Astrocyte of the spinal cord (primary cell): ENCODE measurements at places on chromosomes 4 and X.
A peak's percentile ranks its signal among the peaks of the same experiment; 100 is the strongest.

DNA sequence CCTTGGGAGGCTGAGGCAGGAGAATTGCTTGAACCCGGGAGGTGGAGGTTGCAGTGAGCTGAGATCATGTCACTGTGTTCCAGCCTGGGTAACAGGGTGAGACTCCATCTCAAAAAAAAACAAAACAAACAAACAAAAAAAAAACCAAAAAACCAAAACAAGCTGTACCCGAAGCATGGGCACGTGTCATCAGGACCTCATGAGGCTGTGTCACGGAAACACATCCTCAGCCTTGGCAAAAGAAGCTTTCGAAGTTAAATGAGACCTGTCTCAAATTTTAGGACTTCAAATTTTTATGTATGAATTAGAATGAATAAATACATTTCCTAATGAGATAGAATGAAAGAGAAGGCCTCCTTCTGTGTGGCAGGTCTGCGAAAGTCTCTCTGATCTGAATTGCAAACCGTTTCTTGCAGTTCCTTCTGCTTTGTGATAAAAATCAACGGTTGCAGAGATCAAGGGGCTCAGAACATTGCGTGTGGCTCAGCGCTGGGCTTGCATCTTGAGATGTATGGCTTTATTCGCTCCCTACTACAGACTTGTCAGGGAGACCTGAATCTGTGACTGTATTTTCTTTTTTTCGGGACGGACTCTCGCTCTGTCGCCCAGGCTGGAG, 19.5 kb upstream of the CRLF2 start:
- no peak for DNase-seq

GRCh38 chr4:74315376-74315775, 7.1 kb downstream of the EPGN start:
- DNase-seq = no peak

- DNase-seq = peak; percentile 68
These were observed 116.1 kb downstream of the PCDH7 start for GRCh38 chr4:30836231-30836630.

DNA sequence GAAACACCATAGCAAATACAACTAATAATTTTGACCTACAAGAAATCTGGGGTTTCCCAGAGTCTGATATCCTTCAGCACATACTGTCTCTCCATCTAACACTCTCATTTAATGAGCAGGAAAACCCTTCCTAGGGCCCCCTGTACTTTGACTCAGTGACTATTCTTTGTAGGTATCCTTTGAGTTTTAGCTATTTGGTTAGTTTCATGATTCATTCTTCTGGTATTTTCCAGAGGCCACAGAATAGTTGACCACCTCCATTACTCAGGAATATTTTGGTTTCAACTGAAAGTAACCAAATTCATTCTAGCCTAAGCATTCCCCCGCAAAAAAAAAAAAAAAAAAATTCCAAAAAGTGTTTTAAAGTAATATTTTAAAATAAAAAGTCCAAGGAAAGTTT, 140.0 kb downstream of the IDS start:
- DNase-seq = peak; percentile 73

DNA sequence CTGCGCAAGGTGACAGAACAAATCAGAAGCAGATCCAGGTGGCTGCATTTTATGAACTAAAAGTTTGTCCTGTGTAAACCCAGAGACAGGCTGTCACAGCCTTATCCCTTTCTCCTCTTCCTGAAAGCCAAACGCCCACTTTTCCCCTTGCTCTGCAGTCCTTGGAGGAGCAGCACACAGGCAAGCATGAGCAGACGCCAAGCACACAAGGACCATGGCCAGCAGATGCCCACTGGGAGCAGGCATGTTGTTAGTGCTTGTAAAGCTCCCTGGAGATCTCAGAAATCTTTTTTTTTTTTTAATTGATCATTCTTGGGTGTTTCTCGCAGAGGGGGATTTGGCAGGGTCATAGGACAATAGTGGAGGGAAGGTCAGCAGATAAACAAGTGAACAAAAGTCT, 11.5 kb upstream of the HOPX start:
- DNase-seq = no peak

DNA sequence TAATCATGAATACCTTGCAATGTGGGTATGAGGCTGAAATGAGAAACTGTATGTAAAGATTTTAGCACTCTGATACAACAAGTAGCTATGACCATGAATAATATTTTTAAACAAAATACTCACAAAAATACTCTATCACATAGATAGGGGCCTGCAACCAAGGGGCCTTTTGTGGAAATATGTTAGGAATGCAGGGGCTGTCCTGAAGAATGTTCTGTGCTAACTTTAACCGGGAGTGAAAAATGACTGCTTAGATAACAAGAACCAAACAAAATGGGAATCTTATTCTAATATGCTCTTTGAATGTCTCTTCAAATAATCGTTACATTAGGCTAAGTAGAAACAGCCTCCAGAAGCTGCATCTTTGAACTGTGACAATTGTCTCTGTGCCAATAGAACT, 37.9 kb upstream of the GYPA start:
- DNase-seq = no peak

DNA sequence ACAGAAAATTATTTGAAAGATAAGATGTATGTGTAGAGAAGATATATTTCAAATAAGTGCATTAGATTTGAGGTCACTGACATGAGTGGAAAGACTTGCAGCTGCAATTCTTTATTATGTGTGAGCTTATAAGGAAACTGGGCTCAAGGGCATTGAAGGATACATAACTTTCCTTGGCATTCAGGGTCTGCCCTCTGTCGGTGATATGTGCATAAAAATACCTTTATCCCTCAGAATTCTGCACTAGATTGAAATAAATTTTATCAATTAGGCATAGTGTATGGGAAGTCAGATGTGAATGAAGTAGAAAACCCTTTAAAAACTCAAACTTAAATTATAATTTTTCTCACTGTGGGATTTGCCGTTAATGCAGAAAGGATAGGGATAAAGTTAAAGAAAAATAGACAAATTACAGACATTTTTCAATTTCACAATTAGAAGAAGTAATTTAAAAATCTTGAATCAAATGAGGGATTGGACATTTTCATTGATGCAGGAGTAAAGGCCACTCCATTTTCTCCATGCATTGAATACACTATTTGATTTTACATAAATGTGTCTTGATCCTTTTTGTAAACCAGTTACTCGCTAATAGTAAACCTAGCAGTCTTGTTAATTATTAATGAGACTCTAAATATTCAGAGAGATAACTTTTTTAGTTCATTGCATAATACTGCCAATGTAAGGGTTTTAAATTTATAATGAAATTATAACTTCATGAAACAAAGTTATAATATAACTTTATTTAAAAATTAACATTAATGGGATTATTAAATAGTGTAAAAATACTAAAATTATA, 21.0 kb upstream of the ETNPPL start:
- DNase-seq = no peak

- no peak for DNase-seq
These were observed 173.8 kb downstream of the NSUN7 start for GRCh38 chr4:40923316-40924095.

- no peak for DNase-seq
These were observed 321.6 kb downstream of the ARHGAP10 start for GRCh38 chr4:148053298-148054003.

DNA sequence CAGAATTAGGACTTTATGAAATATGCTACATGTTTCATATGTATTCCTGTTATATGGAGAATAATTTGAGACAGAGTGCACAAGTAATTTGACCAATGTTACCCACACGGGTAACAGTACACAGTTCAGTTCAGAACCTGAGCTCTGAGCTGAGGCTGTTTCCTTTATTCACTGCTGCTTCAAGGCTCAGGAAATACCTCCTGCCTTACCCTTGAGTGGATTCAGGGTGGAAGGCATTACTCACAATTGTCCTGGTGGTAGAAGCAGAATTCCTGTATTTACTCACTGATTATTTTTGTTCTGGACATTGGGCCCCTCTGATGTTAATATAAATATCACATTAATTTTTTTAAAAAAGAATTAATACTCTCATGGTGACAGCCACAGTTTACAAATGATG, 73.5 kb upstream of the CAMK2D start:
- peak; percentile 68 for DNase-seq

DNA sequence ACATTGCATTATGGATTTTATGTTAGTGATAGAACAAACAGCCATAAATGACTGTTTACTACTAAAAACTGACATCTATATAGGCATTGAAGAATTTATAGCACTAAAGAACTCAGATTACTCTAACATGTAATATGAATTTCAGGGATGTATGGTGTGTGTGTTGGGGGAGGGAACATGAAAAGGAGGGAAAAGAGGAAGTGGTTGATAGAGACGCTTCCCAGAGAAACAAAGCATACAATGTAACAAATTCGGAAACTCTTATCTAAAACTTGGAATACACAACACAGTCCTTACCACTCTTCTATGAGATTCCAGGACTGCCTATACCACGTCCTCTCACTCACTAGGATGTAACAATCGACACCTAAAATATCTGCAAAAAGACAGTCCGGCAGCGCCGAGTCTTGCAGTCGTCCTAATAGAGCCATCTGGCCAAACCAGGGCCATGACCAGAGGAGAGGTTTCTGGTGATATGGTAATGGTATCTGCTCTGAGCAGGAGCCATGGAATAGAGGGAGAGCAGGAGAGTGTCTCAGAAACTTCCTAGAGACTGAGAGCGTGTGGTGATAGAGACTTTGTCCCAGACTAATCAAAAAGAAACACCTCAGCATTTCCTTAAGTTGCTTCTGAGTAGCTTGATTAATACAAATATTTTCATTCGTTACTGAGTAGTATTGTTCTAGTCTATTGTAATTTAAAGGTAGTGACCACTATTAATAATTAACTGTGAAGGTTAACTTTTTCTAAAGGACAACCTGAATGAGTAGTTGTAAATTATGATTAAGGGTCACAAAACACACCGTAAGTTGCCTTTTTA, 251.9 kb upstream of the ETNPPL start:
- DNase-seq = no peak

DNA sequence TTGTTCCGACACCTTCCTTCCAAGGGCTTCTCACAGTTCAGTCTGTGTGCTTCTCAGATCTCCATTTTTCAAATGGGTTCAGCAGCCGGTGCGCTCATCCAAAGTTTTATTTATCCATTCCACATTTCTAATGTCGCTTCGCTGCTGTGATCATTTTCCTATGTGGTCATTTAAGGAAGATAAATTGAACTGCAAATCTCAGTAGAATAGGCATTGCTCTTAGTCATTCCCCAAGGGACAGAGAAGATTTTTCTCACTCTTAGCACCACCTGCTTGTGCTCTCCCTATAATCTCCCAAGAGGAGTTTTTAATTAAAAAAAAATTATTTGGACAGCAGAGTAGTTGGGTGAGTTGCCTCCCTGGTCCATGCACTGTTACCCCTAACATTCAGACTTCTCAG, 278.9 kb upstream of the GATB start:
- DNase-seq = no peak

GRCh38 chrX:49001521-49002090, 458 bp downstream of the GRIPAP1 start:
- peak; percentile 27 for DNase-seq
